ENCODE measurements at places on chromosomes 5 and 9. TPM values are rescaled to one million over a fixed set of nuclear protein-coding genes. Genes with fewer than 3 reads are reported as not detected.

DNA sequence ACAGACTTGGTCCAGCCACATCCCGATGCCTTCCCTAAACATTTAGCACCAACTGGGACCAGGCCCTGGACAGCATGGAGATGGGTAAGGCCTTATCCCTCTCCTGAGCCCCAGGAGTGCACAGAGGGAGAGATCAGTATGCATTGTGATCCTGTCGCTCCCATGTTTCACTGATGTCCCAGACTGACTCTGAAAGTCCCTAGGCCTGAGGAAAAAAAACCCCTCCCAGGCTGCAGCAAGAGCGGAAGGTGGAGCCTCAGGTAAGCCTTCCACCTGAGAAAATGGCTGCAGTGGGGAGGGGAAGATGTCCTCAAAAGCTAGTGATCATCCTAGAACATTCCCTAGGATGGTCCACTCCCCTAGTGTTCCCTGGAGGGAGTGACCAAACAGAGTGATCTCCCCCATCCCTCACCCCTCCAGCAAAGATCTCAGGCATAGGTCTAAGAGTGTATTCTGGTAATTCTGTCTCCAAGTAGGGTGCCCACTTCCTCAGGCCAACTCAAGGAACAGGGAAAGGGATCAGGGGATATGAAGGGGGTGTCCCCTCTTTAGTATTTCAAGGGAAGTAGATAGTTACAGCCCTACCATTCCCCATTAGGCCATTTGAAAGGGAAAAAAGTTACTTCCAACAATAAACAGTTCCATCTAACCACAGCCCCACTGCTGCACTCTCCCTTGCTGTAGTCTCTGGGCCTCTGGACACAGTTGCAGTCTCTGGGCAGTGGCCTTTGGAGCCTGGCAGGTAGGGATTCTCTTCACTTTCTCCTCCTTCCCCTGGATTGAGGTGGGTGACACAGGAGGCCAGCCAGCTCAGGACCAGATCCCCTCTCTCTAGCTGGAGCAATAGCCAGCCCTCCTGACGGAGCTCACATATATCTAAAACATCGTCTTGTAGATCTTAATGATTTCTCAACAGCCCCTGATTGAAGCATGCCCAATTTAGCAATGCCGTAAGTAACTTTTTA lies 6.8 kb upstream of the CXXC5 start:
- no peak for DNase-seq

The IFNA2 gene
- total RNA-seq, result not detected

The ACTBL2 gene
- not detected for total RNA-seq

- peak; percentile 53 for DNase-seq
These were observed 1.4 kb upstream of the GLRX start for GRCh38 chr5:95823738-95824609.

- no peak for DNase-seq
These were observed 91.8 kb upstream of the ZNF366 start for GRCh38 chr5:72599065-72599433.

- DNase-seq, result peak; percentile 43
These were observed 100.3 kb downstream of the NSG2 start for GRCh38 chr5:174145821-174146220.

The NIPBL gene
- 39.8 TPM for total RNA-seq

GRCh38 chr9:123414204-123414603 lies 58.2 kb downstream of the CRB2 start:
- no peak for DNase-seq

The PLPPR1 gene
- total RNA-seq, result not detected

- no peak for DNase-seq
These were observed 73.4 kb upstream of the CDH12 start for GRCh38 chr5:22926574-22926973.

The SELENOP gene
- not detected for total RNA-seq

The CNTNAP3B gene
- not detected for total RNA-seq

The DAB2 gene
- 0.25 TPM for total RNA-seq

DNA sequence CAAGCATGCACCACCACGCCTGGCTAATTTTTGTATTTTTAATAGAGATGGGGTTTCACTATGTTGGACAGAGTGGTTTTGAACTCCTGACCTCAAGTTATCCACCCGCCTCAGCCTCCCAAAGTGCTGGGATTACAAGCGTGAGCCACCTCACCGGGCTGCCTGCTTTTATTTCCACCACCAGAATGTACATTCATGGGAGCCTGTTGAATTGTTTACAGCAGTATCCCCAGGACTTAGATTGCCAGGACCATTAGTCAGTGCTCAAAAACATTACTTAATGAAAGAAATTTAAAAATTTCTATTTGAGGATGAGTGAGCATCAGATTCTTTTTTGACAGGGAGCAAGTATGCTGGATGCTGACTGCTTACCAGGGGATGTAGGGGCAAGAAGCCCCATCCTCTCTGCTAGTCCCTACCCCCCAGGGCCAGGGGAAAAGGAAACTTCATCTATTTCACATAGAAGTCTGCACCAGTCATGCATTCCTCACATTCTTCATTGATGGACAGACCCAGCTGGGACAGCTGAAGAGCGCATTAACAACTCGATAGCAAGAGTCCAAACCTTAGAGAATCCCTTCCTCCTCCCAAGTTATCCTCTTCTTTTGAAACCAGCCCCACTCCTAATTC lies 10.3 kb upstream of the RGMB start:
- DNase-seq, result no peak

DNA sequence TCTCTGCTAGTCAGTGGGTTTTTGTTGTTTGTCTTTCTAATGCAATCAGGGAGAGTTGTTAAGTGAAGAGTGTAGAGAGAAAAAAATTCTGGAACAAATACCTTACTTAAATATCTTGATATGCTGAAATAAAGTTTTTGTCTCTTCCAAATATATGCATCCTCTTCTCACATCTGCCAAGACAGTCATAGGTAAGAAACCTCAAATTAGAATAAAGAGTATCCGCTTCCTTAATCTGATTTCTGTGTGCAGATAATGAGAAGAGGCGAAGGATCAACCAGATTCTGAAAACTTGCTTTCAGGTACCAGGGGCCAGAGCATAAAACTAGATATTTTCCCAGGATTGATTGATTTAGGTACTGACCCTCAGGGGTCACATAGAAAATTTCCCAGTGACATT lies 11.3 kb upstream of the IL6ST start:
- no peak for DNase-seq

DNA sequence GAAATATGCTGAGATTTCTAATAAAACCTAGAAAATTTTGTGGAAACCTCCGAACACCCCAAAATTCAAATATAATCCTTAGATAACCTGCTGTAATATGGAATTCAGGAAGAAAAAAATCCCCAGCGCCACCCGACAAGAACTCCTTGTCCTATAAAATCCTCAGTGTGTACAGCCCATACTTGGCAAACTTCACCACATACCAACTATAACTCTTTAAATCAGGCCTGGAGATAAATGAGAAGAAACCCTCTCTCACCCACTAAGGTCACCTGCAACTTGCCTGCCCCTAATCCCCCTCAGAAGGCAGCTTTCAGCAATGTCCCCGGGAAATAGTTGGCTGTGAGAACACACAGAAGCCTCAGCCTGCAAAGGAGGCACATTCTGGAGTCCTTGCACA lies 90.5 kb downstream of the SH3TC2 start:
- DNase-seq, result no peak

- DNase-seq, result no peak
These were observed 433.2 kb upstream of the NMUR2 start for GRCh38 chr5:152838241-152838786.

DNA sequence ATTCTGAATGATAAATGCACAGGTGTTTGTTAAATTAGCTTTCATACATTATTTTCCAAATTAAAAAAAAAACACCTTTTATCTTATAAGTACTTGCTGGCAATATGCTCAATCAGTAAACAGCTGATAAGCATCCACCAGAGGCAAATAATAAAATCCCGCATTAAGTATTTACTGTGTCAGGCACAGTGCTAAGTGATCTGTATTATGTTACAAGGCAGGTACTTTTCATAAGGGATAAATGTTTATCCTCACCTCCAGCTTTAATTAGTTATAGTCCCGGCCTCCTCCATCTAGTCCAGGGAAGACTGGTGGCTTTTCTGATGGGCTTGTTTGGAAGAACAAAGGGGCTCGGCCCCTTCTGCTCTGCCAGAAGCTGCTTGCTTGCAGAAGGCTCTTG lies 40.1 kb downstream of the PFDN1 start:
- no peak for DNase-seq

The UNC5A gene
- total RNA-seq, result not detected

- DNase-seq, result no peak
These were observed 45.2 kb downstream of the HSD17B3 start for GRCh38 chr9:96256800-96257199.

- peak; percentile 83 for DNase-seq
These were observed 48.7 kb upstream of the PSD2 start for GRCh38 chr5:139746691-139747582.

GRCh38 chr5:147188200-147189108 lies 46.4 kb upstream of the STK32A start:
- peak; percentile 9 for DNase-seq

Data from activated naive CD8-positive, alpha-beta T cell treated with anti-CD3 and anti-CD28 coated beads for 36 hours (primary cell).